ENCODE measurements at places on chromosomes 3 and 15.

DNA sequence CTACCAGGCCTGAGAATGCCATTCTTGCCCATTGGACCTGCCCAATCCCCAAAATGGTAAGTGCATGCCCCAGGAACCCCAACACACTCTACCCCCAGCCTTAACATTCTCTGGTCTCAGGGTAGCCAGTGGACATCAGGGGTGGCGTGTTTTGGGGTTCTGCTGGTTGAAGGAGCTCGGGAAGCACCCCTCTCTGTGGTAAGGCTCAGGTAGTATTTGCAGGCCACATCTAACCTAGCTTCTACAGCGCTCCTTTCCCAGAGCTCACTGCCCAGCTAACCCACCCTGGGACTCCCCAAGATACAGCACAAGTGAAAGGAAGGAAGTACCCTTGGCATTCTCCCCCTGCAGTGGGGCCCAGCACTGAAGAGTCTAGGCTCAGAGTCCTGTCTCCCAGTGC lies 19.8 kb downstream of the NMNAT3 start:
- no peak for DNase-seq

- DNase-seq, result peak; percentile 49
These were observed 206.4 kb upstream of the CFAP20DC start for GRCh38 chr3:59256230-59256629.

DNA sequence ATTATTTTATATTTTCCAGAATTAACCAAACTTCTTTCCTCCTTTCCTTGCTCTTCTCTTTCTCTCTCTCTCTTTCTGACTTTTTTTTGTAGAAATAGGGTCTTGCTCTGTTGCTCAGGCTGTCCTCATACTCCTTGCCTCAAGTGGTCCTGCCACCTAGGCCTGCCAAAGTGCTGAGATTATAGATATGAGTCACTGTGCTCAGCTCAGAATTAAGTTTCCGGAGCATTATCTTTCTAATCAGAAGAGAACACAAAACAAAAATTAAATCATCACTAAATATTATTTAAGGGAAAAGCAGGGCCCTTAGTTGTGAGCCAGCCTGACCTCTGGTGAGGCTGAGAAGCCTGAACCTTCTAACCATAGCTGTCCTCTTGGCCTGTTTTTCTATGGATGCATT lies 168.2 kb downstream of the SOX2 start:
- DNase-seq, result no peak

DNA sequence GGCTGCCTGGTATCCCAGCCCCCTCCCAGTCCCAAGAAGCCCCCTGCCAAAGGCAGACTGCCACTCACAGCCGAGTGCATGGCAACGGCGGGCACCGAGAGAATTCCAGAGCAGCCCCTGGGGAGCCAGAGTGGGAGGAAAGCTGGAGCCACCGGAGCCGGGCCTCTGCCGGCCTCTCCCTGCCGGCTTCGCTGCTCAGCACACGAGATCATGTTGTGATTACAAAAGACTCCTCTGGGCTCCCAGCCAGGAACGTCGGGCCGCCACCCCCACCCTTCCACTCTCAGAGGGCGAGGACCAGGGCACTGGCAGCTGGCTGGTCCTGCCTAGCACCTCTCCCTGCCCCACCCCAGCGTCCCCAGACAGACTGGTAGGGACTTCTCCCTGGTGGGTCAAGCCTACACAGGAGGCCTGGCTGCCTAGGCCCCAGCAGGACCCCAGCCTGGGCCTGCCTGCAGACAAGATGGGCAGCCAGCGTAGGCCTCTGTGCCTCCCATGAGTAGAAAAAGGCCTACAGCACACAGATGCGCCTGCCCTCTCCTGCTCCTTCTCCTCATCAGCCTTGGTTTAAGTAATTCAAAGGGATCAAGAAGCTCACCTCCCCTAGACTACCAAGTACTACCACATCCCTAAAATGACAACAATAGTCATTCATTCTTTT lies at the start of gene CCDC9B:
Gene CCDC9B, minus strand, starts transcription at position 200 of the 661 bp plus-strand sequence. Its CDS starts 120 bp downstream, at position 80.
- no peak for DNase-seq

DNA sequence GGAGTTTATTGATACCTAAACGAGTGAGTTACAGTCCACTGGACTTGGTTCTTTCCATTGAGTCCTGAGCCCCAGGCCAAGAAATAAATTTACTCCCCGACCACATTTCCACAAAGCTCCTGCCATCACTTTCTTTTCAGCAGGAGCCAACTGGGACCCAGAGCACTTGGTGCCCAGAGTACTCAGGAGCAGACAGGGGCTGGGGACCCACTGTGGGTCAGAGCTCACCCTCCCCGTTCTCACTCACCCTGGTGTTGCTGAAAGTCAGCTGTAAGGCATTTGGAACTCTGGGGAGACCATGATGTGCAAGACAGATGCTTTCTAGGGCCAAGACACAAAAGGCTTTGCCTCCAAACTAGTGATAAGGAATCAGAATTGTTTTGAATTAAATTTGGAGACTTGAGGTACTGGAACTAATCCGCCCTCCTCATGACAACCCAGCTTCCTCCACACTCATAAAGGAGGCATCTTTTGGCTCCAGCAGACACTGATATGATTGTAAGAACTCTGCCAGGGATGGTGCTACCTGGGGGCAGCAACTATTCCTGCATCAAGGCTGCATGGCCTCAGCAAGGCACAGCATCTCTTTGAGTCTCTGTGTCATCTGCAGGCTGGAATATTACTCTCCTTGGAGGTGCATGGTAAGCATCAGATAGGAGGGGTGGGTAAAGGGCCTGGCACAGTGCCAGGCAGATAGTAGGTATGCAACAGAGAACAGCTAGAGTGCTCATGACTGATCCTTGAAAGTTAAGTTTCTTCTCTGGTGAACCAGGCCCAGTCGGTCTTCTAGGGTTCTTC lies 7.3 kb upstream of the CAMK1 start:
- DNase-seq, result no peak

DNA sequence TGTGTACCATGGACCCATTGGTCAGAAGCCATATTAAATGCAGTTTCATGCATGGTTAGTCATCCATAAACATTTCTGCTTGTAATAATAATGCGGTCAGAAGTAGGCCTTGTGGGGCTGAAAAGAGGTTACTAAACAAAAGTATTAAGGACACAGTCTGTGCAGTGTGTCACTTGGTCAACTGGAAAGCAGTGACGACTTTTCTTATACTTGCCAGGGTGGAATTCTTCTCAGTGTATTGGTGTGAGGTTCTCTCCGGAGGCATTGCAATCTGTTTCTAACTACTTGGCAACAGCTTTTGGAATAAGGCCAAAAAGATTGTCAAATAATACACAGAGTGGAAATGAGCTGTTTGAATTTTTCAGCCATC lies 46.8 kb downstream of the CHL1 start:
- no peak for DNase-seq

GRCh38 chr3:116630494-116630893 lies 79.1 kb upstream of the TUSC7 start:
- DNase-seq, result no peak

DNA sequence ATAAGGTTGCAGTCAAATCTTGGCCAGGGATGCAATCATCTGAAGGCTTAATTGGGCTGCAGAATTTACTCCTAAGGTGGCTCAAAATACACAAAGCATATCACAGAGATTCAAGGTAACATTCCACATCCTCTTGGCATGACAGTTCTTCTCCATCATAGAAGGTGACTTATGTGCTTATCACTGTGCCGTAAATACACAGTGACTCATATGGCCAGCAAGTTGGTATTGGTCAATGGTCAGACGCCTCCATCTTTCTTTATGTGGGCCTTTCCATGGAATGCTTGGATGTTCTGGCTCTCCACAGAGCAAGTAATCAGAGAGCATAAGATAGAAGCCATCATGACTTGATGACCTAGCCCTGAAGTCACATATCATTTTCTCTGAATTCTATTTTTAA lies 168.8 kb upstream of the ST8SIA2 start:
- no peak for DNase-seq

GRCh38 chr3:106025151-106025722 lies 156.4 kb upstream of the CBLB start:
- no peak for DNase-seq

- no peak for DNase-seq
These were observed 1153.7 kb downstream of the SI start for GRCh38 chr3:163924600-163924999.

DNA sequence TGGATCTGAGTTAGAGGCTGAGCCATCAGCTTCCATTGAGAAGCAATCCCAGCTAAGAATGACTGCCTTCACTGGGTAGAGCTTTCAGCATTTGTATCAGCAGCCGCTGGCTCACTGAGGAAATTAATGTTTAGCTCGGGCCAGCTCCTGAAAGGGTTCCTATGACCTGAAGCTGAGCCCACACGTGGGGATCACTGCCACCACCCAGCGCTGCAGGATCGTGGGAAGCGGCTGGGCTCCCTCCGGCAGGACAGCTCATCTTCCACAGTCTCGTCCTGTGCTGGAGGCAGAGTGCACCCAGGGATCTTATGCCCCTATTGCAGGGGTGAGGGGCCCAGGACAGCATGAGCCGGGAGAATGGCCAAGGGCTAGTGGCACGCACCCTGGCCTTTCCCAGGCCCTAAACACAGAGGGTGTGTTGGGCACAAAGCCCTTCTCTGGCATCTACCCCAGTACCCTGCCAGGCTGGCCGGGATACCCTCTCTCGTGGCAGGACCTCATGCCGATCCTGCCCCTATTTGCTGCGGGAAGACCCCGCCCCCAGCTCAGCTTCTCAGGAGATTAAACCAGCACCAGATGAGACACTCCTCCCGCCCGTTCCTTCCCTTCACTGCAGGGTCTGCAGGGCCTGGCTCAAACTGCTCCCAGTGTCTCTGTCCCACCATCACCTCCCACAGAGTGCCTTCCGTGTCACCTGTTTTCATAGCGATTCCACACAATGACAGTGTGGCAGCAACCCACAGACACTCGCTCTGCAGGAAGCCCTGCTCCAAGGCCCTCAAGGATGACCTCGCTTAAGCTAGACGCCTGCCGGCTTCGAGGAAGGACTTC lies 28.5 kb downstream of the KLHL25 start:
- no peak for DNase-seq

- no peak for DNase-seq
These were observed 15.0 kb downstream of the TIGIT start for GRCh38 chr3:114308830-114309229.

DNA sequence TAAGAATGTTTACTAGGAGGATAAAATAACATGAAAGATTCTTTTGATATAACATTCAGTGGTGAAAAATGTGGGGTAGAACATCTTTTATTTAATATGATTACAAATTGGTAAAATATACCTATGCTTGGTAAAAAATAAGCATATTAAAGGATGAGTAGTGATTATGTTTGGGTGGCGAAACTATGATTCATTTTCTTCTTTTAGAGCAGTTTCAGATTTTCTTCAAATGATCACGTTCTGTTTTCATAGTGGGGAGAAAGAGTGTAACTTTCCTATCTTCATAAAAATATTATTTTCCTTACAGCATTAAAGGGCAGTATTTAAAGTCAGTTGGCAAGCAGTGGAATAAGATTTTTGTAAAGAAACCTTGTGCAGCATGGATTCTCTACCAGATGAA lies 15.5 kb downstream of the DZIP3 start:
- DNase-seq, result no peak

DNA sequence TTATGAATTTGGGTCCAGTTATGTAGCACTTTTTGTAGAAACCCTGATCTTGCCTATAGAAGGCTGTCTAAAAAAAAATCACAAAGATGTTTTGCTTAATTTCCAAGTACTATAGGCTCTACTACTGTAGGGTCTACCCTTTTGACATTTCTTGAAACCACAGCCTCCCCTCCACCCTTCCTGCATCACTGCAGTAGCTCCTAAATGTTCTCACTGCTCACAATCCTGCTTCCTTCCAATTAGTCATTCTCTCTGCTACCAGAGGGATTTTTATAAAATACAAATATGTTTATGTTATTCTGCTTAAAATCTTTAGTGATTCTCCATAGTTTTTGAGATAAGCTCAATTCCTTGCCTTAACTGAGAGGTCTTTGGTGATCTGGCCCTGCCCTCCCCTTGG lies 114.0 kb downstream of the CYP19A1 start:
- peak; percentile 35 for DNase-seq

DNA sequence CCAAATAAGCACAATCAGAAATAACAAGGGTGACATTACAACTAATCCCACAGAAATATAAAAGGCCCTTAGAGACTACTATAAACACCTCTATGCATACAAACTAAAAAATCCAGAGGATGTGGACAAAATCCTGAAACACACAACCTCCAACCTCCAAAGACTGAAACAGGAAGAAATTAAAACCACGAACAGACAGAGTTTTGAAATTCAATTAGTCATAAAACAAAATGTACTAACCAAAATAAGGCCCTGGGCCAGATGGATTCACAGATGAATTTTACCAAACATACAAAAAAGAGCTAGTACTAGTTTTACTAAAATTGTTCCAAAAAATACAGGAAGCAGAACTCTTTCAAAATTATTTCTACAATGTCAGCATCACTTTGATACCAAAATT lies 1043.6 kb downstream of the DIPK2A start:
- DNase-seq, result peak; percentile 28

DNA sequence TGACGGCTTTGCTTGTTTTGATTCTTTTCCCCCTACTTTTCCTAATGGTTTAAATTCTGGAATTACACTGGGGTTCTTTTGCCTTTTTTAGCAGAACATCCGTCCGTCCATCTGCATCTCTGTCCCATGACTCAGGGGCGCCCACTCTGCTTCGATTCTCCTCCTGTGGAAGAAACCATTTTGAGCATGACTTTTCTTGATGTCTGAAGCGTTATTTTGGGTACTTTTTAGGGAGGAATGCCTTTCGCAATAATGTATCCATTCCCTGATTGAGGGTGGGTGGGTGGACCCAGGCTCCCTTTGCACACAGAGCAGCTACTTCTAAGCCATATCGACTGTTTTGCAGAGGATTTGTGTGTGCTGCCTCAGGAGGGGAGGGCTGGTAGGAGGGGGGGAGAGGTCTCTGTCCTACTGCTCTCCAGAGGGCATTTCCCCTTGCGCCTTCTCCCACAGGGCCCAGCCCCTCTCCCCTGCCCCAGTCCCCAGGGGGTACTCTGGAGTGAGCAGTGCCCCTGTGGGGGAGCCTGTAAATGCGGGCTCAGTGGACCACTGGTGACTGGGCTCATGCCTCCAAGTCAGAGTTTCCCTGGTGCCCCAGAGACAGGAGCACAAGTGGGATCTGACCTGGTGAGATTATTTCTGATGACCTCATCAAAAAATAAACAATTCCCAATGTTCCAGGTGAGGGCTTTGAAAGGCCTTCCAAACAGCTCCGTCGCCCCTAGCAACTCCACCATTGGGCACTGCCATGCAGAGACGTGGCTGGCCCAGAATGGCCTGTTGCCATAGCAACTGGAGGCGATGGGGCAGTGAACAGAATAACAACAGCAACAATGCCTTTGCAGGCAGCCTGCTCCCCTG lies 19.5 kb upstream of the BSN start:
- DNase-seq, result no peak
